ENCODE measurements at places on chromosomes 6 and 20.

DNA sequence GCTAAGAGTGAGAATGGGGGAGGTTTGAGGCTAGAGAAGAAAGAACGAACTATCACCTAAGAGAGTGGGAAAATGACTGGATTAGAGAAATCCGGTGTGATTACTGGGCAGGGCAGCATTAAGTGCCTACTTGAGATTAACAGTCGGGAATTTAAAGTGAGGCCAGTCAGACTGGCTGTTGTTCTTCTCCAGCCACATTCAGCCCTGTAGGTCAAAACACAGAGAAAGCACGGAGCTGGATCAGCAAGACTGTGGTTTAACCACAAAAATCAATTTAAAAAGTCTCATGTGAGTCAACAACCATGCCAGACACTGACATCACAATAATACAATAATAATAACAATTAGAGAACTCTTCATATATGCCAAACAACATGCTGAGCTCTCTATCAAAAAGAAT, 301.9 kb upstream of the SGK1 start:
- DNase-seq = no peak

DNA sequence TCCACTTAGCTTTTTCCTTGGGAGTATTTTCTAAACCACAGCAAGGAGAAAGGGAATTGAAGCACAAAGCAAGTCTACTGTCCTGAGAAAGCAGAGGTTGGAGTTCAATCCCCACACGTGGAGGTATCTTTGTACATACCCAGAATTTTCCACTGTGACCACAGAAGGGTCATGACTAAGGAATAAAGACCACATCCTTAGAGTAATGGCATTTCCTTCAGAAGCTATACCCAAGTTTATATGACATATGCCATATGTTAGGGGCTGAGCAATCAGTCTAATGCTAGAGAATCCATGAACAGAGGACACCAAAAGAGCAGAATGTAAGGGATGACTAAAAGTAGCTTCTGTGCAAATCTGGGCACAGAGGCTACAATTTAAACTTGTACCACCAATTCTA, 46.4 kb downstream of the ATG5 start:
- no peak for DNase-seq

DNA sequence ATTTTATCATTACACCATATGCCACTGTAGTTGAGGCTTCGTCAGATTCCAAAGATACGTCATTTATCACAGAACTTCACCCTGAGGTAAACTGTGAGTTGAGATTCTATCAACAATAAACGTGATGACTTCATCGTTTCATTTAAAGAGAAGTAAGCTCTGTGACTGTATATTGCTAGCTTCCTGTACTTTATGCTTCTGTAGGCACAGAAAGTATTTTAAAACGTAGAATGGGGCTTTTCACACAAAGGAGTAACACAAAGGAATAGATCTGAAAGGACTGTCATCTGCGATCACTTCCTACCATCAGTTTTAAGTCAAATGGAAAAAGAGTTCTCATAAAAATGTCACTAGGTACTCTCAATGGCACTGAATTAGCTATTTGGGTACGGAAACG, 234.4 kb upstream of the MCHR2 start:
- no peak for DNase-seq

- no peak for DNase-seq
Measured at GRCh38 chr6:19714434-19715166, 122.6 kb upstream of the ID4 start.

DNA sequence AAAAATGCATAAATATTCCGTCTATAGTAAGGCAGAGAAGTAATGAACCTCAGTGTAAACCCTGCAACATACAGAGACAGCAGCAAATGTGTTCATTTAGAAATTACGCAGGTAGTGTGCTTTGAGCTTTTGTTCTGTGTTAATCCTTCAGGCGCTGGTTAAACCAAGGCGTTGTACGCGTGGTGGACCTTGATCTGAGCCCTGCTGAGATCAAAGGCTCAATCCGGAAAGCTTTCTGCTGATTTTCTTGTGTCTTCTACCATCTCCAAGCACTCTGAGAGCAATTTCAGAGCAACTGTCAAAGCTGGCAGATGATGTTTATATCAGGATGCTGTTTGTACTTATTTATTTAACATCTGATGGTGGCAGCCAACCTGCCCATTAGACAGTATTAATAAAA, 382.8 kb downstream of the CDH26 start:
- no peak for DNase-seq

DNA sequence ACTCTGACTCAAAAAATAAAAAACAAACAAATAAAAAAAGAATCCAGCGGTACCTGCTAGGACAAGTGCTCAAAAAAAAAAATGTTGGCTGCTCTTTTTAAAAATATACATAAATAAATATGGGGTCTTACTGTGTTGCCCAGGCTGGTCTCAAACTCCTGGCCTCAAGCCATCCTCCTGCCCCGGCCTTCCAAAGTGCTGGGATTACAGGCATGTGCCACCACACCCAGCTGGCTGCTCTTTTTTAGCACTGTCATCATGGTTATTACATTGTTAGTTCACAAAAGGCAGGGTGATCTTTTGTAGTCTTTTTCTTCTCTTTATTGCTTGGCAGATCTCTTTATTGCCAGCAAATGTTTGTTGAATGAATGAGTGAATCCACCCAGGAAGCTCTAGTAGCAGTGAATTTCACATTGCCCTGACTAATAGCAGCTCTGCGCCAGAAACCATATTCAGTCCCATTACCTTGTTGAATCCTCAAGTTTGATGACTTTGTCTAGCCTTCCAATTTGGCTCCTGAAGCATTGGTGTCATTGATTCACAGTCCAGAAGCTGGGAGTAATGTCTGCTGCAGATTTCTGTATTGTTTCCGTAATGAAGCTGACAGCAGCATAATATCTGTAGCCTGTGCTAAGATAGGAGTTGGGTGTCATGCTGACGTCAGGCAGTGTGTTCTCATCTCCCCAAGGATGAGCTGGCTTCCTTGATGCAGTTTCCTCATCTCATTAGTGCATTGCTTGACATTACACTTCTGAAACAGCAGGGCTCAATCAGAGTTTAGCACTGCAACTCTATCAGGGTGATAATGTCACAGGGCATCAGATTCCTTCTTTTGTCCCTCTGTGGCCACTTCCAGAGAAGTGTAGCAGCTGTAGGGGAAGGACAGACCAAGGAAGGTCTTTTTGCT, 84.9 kb upstream of the TGM3 start:
- DNase-seq = no peak

- no peak for DNase-seq
Measured at GRCh38 chr6:152160346-152160745, 352.9 kb downstream of the ESR1 start.

DNA sequence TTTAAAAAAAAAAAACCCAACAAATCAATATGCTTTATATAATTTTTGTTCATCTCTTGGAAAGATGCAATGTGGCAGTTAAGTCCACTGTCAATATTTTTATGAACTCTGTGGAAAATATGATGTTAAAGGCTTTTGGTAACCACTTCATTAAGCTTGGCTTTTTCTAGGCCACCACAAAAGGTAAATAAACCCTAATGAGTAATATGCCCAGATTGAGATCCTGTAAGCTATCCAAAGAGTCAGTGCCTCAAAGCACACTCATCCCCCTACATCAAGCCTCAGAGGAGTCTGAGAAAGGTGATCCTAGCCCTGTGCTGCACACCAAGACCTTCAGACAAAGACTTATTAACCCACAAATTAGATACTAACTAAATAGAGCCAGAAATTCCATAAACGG, 121.1 kb downstream of the CDC5L start:
- DNase-seq = no peak

GRCh38 chr6:150536835-150537234, 62.9 kb upstream of the PLEKHG1 start:
- DNase-seq = no peak

GRCh38 chr6:165663736-165664558, 906 bp upstream of the PDE10A start:
- DNase-seq = no peak

- no peak for DNase-seq
Measured at GRCh38 chr6:134482593-134483270, 164.8 kb upstream of the SGK1 start.

- DNase-seq = no peak
Measured at GRCh38 chr6:76706086-76706485, 633.6 kb upstream of the IMPG1 start.

DNA sequence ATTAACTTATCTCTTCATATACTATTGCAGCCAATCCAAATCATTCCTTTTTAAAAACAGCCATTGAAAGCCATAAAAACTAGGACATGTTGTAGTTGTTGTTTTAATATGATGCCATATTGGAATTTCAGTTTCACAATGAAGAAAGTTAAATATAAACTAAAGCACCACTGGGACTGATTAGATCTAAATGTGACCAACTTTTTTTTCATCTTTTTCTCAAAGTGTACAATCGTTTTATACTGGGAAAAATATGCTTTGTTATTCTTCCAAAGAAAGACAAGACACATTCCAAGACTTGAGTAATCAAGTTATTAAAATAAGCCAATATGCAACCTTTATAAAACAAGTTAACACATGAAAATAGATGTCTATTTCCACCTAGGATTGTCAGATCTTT, 68.5 kb downstream of the THEMIS start:
- DNase-seq = no peak

GRCh38 chr6:143332153-143332845, 118.2 kb downstream of the ADAT2 start:
- no peak for DNase-seq

- no peak for DNase-seq
Measured at GRCh38 chr6:65229825-65230224, 477.2 kb downstream of the EYS start.

DNA sequence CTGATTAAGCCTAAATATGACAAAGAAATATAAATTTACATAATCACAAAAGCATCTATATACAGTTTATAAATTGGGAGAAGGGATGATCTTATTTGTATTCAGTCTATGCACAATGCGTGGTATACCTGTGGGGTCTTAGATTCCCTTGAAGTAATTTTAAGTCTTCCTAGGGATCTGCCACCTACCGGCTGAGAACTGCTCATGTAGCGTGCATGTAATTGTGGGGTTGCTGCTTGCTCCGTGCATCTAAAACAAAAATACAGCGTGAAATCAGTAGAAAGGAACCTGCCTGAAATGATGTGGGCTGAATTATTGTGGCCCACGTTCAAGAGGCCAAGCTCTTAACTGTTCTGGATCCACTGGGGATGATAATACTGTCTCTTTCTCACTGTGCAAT, 187.3 kb downstream of the MBOAT1 start:
- DNase-seq = no peak

Data from stimulated activated CD8-positive, alpha-beta memory T cell treated with anti-CD3 and anti-CD28 coated beads, Interleukin-7, amount 100 ng/mL, for 1 hour (primary cell).